Activated CD8-positive, alpha-beta memory T cell treated with anti-CD3 and anti-CD28 coated beads for 4 hours (primary cell): ENCODE measurements at places on chromosomes 4 and X.

GRCh38 chrX:2596045-2596444 is 95.0 kb upstream of the CD99 start:
- DNase-seq, result no peak

GRCh38 chrX:49247916-49248811 is 12.9 kb downstream of the CCDC22 start:
- no peak for DNase-seq

- no peak for DNase-seq
Measured at GRCh38 chr4:127856813-127857447, 23.8 kb upstream of the PLK4 start.

GRCh38 chr4:57073559-57073958 is 36.6 kb downstream of the IGFBP7 start:
- no peak for DNase-seq

DNA sequence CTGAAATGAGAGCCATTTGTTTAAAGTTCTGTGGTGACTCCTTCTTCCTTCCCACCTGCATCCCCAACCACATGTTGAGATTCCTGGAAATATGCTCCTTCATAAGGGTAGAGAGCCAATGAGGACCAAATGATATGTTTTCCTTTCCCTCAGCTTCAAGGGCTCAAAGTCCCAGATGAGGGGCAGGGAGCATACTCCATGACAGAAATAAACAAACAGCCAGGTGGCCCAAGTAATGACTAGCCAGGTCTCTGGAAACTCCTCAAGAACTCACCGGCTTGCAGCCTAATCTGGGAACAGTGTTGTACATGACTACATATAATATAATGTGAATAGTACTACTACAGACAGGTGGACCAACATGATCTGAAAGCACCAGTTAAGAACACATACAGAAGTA is 392.3 kb downstream of the PACRGL start:
- no peak for DNase-seq

GRCh38 chr4:106323119-106323518 is 6.8 kb downstream of the AIMP1 start:
- no peak for DNase-seq

DNA sequence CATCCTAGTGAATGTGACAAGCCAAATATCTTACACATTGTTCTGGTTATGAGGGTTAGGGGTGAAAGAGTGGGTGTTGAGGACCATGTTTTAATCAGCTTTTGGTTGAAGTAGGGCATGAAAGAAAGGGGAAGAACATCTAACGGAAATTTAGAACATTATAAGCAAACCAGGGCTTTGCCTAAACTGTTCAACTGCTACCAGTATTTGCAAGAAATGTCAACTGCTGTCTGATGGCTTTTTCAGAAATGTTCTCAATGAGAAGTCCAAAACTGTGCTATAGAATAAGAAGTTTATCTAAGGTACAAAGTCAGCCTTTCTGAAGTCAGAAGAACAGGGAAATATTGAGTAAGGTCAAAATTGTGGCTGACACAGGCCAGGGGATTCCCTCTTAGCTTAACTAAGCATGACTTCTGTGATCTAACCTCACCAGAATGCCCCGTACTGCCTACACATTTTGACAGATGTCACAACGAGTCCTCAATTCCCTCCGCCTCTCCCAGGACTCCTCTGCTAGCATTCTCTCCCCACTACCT is 67.1 kb downstream of the DTHD1 start:
- DNase-seq, result no peak

- DNase-seq, result no peak
Measured at GRCh38 chrX:140504371-140505324, at the start of gene SOX3. TSS of gene SOX3 (minus strand) at chrX:140505069. CDS start at chrX:140505060, 9 bp downstream.

DNA sequence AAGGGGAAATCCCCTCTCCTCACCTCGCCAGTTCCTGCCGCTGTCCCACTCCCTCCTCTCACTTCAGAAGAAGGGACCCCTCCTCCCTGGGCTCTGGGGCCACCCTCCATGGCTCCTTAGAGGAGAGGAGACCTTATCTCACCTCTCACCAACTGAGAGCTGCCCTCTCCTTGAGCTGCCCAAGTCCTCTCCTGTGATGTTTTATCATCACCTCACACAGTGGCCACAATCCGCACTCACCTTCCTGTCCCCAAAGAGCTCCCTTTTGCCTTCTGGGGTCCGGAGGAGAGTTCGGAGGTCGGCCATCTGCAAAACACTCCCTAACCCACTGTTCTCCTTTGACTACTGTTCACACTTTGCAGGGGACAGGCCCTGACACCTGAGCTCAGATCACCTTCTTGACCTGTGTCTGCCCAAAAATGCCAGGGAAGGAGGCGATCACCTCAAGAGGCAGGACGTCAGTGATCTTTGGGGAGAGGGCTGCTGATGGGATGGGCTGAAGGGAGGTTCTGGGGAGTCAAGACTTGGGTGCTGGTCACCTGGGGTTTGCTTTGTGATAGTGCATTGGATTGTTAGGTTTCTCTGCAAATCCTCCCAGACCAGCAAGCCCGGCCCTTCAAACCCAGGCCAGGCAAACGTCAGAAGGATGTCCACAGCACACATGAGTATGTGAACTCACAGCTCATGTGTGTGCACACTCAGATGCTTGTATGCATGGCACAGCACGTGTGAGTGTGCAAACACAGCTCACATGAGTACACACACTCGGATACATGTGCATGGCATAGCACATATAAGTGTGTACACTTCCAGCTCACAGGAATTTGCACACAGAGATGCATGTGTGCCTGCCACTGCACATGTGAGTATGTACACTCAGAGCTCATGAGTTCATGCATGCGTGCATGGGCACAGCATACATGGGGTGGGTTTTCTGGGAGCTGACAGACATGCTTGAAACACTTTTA is 41.8 kb downstream of the HTRA3 start:
- DNase-seq, result no peak

- DNase-seq, result no peak
Measured at GRCh38 chr4:13881892-13882291, 254.4 kb upstream of the BOD1L1 start.

DNA sequence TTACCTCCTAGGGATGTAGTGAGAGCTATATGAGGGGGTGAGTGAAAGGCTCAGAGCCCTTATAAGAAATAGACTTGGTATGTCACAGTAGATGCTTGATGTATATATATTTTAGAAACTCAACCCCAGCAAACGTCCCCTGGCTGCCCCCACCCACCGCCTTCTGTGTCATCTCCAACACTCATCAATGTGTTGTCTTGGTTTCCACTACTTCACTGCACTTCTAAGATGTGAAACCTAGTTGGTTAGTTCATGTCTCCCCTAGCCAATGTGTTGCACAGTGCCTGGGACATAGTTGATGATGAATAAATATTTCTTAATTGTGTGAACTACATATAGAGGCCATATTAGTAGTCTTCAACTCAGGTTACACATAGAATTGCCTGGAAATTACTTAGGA is 4.4 kb downstream of the FGFBP2 start:
- DNase-seq, result no peak

GRCh38 chr4:9812501-9813340 is 31.3 kb downstream of the DRD5 start:
- DNase-seq, result no peak

- no peak for DNase-seq
Measured at GRCh38 chrX:155054255-155054654, 16.7 kb downstream of the CMC4 start.

GRCh38 chrX:120797188-120797851 is 78.3 kb downstream of the CT47B1 start:
- no peak for DNase-seq

DNA sequence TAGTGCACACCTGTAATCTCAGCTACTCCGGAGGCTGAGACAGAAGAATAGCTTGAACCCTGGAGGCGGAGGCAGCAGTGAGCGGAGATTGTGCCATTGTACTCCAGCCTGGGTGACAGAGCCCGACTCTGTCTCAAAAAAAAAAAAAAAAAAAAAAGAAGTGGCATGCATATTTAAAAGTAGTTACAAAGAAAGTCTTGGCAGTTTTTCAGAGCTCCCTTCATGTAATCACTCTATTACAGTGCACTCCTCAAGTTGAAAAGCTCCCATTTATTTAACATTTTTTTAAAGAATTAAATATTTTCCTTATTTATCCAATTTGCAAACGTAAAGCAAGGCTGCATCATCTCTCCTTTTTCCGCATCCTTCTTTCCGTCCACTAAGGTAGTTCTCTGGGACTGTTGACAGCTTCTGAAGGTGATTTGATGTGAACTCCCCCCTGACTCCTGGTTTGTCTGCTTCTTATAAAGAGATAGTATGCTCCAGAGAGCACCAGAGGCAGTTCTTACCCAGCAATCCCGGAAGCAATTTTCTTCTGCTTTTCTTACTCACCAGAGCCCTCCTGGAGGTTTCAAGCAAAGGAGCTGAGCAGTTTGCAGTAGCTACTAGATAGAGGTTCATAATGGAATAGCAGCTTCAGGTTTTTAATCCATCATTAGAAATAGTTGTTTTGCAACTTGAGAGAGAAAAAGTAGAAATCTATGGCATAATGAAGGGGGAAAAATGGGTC is 151.0 kb downstream of the PALLD start:
- DNase-seq, result no peak

- DNase-seq, result no peak
Measured at GRCh38 chrX:84216881-84217280, 28.9 kb upstream of the RPS6KA6 start.

GRCh38 chr4:39259571-39260330 is 77.4 kb downstream of the WDR19 start:
- DNase-seq, result no peak

DNA sequence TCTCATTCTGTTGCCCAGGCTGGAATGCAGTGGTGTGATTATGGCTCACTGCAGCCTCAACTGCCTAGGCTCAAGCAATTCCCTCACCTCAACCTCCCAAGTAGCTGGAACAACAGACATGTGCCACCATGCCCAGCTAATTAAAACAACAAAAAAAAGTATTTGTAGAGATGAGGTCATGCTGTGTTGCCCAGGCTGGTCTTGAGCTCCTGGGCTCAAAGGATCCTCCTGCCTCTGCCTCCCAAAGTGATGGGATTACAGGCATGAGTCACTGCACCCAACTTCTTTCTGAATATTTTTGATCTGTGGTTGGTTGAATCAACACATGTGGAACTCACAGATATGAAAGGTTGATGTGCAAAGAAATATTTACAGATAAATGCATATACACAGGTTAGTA is 18.5 kb upstream of the SEPTIN11 start:
- DNase-seq, result no peak

DNA sequence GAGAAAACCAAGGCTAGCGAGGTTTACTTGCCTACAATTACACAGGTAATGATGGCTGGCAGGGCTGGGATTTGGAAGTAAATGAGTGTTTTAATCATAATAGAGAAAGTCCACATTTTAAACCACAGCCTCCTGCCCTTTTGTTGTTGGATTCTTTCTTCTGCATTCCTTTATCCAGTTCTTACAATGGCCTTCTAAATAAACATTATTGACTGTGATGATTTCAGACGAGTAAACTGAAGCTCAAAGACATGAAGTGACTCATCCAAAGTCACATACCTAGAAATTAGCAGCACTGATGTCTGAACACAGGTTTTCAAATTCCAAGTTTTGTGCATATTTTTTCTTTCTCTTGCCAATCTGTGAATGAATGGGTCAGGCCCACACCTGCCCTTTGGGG is 51.2 kb upstream of the C1QTNF7 start:
- DNase-seq, result no peak

GRCh38 chr4:68349279-68349648 is 626 bp downstream of the YTHDC1 start:
- DNase-seq, result no peak

DNA sequence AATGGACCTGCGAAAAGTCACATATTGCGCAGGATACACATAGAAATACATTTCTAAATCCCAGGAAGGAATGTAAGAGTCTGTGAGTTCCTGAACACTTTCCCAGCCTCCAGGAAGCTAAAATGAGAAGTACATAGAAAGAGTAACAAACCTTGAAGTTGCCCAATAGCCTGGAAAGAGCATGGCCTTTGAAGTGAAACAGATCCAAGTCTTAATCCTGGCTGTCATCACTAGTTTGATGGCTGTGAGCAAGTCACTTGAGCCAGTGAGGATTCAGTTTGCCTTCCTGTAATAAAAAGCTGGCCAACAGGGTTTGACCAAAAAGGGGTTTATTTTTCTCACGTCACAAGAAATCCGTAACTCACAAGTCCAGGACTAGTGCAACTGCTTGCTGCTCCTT is 69.8 kb downstream of the ARHGEF38 start:
- DNase-seq, result no peak

DNA sequence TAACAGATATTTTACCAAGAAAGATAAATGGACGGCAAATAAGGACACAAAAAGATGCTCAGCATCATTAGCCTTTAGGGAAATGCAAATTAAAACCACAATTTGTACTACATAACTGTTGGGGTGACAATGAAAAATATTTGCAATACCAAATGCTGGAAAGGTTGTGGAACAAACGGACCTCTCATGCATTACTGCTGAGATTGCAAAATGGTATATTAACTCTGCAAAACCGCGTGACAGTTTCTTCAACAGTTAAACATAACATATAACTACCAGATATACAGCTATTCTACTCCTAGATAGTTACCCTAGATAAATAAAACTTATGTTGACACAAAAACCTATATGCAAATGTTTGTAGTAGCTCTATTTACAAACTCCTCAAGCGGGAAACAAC is 6.3 kb upstream of the OTC start:
- no peak for DNase-seq

GRCh38 chr4:5192271-5192670 is 141.0 kb downstream of the STK32B start:
- no peak for DNase-seq

DNA sequence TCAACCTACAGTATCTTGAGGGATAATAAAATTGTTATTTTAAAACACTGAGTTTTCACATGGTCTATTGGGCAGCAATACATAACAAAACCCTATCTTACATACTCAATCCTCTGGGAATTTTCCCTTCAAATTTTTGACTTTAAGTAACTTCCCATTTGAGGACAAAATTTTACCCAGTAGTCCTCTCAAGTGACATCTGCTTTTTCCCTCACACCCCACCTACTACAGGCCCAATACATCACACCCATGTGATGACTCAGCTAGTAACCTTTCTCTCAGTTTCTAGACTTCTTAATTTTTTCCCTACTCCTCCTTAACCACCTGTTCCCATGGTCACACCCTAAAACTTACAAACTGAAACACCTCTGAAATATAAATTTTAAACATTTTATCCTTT is 12.2 kb upstream of the RAP1GDS1 start:
- no peak for DNase-seq

GRCh38 chr4:2251795-2252529 is 9.9 kb downstream of the MXD4 start:
- DNase-seq, result no peak

- DNase-seq, result no peak
Measured at GRCh38 chr4:105510245-105510644, 36.4 kb upstream of the PPA2 start.

- DNase-seq, result no peak
Measured at GRCh38 chr4:17260166-17260907, 251.6 kb downstream of the QDPR start.
